ENCODE measurements at places on chromosomes 6 and 20.
A peak's percentile ranks its signal among the peaks of the same experiment; 100 is the strongest.

- DNase-seq, result no peak
Observed at GRCh38 chr6:16759181-16759645, 2.0 kb downstream of the ATXN1 start.

DNA sequence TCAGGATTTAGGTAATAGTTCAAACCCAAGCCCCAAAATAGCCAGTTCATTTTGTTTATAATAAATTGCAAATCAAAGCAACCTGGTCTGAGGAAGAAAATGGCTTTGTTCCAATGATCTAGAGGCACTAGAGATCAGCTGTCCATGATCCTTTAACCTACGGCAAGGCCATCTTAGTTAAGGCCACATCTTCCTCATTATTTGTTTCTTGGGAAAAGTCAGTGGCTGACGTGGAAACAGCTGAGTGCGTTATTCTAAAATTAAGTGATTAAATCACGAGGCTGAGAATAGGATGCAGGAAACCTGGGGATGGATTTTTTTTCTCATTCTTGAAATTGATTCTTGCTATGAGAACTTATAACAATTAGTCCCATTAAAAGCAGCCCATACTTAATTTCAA, 10.1 kb upstream of the TENT5A start:
- DNase-seq, result no peak

GRCh38 chr6:12293235-12293930, 3.2 kb downstream of the EDN1 start:
- DNase-seq, result no peak

- DNase-seq, result peak; percentile 10
Observed at GRCh38 chr6:112253841-112254816, at the start of gene LAMA4. Gene LAMA4, minus strand, starts transcription at chr6:112254567. Its CDS starts 417 bp downstream, at chr6:112254150.

GRCh38 chr6:42914546-42914945, 1.3 kb upstream of the PTCRA start:
- DNase-seq, result no peak

All from KG1 (cell line).